ENCODE measurements at places on chromosomes 3 and 15.

DNA sequence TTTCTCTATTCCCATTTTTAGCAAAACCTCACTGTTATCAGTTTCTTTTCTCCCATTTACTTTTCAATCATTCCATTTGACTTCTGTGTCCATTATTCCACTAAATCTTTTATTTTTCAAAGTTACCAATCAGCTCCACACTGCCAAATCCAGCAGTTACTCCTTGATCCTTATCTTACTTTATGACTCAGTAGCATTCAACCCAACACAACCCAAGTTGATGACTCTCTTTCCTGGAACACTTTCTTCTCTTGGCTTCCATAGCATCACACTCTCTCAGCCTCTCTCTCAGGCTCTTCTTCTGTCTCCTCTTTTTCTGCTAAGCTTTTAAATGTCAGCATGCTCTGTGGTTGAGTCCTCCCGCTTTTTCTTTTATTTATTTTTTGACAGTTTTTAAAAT, 36.3 kb downstream of the RASGRP1 start:
- ATAC-seq, result no peak

GRCh38 chr3:142003291-142003690, 126.8 kb downstream of the ATP1B3 start:
- ATAC-seq, result no peak

GRCh38 chr3:158925828-158926494, 124.1 kb downstream of the MFSD1 start:
- no peak for ATAC-seq

GRCh38 chr3:102235679-102236078, 199.1 kb upstream of the ZPLD1 start:
- ATAC-seq, result no peak

DNA sequence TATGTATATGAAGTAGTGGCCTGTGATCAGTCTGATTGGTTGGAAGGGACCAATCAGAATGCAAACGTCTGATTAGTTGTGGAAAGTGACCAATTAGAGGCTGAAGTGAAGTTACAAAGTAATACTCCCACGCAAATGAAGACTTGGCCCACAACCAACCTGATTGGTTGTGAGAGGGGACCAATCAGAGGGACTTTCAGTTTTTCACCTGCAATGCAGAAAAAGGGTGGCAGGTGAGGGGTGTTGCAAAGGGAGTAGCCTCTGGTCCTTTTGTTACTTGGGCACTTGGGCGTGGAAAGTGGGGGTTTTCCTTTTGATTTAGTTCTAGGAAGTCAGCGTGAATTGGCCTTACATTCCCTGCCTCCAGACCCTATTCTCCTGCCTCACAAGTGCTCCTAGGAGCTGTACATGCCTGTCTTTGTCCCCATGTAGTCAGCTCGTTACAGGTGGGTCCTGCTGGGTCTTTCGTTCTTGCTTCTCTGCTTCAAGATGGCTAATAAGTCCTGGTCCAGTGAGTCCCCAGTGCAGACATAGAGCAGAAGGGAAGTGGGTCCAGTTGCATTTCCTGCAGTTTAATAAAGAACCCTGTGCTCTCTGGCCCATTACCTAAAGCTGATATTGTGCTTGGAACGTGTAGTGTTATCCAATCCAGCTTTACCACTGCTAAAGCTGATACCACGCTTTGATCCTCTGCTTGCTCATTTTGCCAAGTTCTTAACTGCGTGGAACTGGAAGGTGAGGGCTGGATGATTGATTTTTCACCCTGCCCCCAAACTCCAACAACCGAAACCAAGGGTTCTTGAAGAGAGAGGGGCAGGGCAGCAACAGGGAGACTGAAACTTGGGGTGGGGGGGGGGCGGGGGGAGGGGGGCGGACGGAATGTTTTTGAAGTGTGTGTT, 46.0 kb upstream of the CD47 start:
- ATAC-seq, result no peak

- ATAC-seq, result peak; percentile 55
These were observed 24.6 kb upstream of the SLC6A6 start for GRCh38 chr3:14377838-14378169.

- ATAC-seq, result no peak
These were observed 13.1 kb upstream of the ALCAM start for GRCh38 chr3:105353485-105354161.

DNA sequence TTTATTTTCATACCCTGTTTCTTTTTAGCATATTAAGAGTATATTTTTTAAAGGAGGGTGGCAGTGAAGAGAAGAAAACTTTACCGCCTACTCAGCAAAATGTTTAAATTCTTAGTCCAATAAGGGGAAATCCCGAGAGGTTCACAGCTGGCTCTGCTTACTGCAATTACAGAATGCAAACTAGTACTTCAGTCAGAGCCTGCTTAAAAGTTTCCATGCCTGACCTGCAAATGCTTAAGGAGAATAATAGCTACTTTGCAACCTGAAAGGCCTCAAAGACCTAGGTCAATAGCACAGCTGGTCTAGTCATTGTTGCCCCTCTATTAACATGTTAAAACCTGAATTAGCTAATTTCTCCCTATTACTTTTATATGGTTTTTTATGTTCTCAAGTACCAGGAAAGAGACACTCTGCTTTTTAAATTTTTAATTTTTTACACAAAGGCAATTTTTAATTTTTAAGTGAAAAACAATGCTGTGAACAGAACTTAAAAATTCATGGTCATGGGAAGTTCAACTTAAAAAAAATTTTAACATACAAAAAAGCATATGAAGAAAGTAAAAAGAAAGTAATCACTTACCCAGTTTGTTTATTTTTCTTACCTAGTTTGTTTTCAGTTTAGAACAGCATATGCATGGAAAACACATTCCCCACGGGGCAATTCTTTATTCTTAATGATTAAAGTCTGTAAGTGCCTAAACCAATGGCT, 79.2 kb downstream of the P3H2 start:
- no peak for ATAC-seq

GRCh38 chr3:186184021-186184420, 75.1 kb upstream of the ETV5 start:
- no peak for ATAC-seq

DNA sequence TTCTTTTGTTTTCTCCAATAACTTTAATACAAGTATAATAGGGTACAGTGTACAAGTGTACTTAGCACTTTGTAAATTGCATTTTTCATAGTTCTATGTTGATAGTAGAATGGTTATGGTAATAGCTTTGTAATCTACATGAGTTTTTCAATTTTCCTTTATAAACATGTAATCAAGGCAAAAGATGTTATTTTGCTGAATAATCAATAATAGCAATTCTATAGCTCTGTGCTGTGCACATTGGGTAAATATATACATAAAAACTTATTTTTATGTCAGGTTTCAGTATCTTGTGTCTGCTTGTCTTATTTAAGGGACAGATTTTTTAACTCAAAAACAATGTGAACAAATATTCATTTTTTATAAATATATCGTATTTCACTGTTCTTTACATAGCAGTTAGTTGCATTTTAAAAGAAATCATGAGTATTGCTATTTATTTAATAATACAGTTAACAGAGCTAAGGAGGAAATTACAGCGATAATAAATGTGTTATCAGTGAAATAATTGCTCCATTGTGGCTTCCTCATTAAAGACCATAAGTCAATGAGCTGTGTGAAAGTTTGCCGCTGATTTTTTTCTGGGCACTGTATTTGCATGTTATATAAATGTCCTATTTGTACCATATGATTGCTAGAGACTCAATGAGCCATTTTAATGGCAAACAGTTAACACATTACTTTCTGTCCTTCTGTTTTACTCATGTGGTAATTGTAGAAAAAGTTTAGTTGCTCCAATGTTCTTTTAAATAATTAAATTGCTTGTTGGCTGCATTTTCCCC, 214.6 kb upstream of the STAC start:
- no peak for ATAC-seq

GRCh38 chr15:101110681-101111569, 140.9 kb downstream of the CHSY1 start:
- no peak for ATAC-seq

Data from activated CD4-positive, CD25-positive, alpha-beta regulatory T cell treated with anti-CD3 and anti-CD28 coated beads, Interleukin-2, amount 50 U/mL, for 24 hours (primary cell).